HFF-Myc (cell line): ENCODE measurements at places on chromosomes 4 and X.

GRCh38 chr4:183909801-183910200, 4.7 kb downstream of the STOX2 start:
- DNase-seq = no peak

DNA sequence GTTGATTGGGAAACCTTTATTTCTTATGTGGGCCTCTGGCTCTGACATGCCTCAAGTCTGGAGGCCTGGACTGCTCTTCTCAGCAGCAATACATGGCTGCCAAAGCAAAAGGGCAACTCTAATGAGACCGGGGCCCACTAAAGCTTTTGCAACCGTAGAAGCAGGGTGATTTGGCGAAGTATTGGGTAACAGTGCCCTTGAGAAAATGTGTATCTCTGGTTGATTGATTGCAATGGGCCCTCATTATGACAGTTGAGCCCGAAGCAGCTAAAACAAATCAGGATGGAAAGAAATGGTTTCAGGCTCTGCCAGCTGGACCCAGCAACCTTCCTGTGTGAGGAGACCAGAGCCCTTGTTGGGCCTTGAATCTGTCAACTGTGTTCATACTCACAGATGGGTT, 73.4 kb downstream of the CLCN4 start:
- DNase-seq = no peak

DNA sequence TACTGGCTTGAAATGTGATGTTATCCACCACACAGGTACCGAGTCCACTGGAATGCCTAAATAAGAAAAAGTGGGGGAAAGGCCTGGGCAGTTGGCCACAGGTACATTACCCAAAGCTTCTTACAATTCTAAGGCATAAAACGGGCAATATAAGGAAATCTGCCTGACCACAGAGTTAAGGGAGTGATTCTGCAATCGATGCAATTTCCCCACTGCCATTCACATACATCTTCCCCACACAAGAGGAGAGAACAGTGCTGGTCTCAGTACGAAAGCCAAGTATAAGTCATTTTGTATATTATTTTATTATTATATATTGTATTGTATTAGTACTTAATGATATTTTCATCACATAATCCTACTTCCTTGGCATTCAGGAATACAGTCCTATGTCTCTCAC, 30.6 kb downstream of the RFC1 start:
- DNase-seq = no peak

GRCh38 chr4:89216866-89217265, 90.7 kb downstream of the GPRIN3 start:
- no peak for DNase-seq

DNA sequence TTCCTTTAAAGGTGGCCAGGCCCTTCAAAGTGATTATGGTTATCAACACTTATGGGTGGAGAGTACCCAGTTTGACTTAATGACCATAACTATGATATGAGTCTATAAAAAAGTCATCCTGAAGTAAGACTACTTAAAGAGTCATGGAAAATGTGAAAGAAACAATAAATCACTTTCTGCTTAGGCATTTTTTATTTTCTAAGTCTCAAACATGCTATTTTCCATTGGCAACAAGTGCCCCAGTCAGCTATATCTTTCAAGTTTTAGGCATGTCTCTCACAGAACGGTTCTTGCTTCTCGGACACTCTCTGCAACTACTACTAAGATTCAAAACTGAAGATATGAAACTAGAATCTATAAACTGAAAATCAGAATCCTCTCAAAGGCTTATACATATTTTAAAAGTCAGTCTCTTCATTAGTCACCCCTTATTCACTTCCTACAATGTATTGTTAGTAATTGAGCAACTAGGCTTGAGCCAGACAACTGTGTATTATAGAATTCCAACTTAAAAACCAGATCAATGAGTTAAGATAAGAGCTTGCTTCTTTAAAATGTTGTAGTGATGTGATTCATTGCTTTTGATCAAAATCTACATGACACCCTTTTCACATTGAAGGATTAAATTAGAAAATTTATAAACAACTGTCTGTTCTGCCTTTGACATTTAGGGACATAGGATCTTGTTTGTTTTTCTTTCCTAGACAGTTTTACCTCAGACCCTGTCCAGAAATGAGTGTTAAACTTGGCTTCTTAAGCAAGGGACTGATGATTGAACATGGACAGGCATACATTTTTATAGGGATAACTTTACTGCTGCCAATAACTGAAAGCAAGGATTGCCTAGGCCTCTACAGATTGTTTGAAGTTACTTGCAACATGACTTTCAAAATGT, 2.9 kb downstream of the ANTXR2 start:
- DNase-seq = no peak

DNA sequence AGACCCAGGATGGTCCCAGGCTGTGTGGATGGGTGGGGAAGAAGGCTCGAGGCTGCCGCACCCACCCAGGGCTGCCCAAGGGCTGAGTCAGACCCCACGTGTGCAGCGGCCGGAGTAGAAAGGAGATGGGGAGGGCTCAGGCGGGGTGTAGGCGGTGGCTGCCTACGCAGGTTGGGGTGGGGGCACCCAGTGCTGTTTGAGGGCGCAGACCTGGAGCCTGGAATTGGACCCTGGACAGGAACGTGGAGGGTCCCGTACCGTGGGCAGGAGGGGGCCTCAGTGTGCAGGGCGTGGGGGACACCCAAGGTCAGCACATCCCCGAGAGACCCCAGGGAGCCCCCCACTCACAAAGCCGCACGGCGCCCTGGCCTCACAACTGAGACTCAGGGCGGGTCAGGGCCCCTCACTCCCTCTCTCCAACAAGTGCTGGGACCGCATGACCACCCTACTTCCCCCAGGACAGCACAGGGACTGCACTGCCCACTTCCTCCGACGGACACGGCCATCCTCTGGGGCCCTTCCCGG, 79.9 kb downstream of the FAM53A start:
- DNase-seq = no peak

DNA sequence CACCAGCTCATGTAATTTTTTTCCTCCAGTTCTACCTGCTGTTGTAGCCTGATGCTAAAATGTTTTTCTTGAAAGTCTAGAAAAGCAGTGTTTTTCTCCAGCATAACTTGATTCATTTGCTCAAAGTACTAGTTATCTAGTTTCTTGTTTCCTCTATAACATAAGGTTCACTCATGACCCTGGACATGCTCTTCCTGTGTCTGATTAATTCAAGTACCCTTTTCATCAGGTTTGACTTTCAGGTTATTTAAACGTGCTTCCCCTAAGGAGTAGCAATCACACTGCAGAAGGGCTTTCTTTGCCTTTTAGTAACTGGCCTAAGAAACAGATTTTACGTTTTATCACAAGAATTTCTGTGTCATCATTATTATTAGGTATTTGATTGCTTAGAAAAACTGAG, 66.8 kb upstream of the EGFL6 start:
- DNase-seq = no peak

GRCh38 chr4:48112017-48112667, 21.9 kb downstream of the TXK start:
- no peak for DNase-seq

DNA sequence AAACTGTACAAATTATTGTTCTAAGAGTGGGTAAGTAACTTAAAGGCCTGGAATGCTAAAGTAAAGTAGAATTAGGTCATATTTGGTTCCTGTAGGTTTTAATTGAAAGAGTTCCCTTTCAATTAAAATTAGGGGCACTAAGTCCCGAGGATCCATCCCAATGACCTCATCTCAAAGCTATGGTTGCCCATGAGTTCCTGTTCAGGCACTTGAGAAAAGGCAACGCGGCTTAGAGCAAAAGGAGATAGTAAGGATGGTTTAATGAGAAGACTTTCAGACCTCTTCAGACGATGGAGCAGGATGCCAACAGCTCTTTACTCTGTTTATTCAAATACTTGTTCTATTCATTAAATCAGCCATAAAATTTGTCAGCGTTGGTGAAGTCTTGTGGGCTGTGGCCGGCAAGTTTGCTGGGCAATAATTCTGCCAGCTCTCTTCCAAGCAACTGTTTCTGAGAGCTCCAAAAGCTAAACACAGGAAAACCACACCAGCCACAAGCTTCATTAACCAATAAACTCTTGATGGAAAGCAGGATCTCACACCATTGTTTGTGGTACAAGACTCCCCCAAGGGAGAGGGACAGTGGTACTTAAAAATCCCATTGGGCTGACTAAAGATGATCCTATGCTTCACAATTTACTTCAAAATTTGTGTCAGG, 167.4 kb downstream of the COL4A6 start:
- DNase-seq = no peak

GRCh38 chr4:16977081-16977480, 78.6 kb upstream of the LDB2 start:
- no peak for DNase-seq

- no peak for DNase-seq
Observed at GRCh38 chrX:84735025-84735424, 232.8 kb upstream of the HDX start.

GRCh38 chr4:78119698-78120097, 62.6 kb downstream of the FRAS1 start:
- DNase-seq = no peak

DNA sequence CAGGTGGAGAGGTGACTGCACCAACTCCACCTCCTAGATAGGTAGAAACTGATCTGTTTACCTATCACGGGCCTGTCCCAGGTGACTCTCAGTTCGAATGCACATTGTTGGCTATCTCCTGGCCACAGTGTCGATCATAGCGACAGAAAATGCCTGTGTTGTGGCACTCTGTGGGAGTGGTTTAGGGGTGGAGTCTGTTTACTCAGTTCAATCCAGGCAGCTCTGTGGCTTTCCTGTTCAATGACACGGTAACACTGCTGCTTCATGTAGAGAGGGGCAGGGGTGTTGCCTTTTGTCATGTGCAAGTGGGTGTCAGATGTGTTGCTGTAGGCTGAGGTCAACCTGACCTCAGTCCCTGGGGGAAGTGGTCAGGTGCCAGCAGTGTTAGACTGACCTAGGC, 1602.4 kb downstream of the TECRL start:
- DNase-seq = no peak

- DNase-seq = no peak
Observed at GRCh38 chr4:152540293-152540674, 4.4 kb upstream of the FBXW7 start.
